Left lobe of liver (tissue), 2 donors: ENCODE measurements at places on chromosomes 5 and 9.

- no peak for DNase-seq
These were observed 615 bp downstream of the ATG10 start for GRCh38 chr5:81972492-81972783.

- DNase-seq: no peak
These were observed 20.1 kb downstream of the DIAPH1 start for GRCh38 chr5:141598391-141599345.

DNA sequence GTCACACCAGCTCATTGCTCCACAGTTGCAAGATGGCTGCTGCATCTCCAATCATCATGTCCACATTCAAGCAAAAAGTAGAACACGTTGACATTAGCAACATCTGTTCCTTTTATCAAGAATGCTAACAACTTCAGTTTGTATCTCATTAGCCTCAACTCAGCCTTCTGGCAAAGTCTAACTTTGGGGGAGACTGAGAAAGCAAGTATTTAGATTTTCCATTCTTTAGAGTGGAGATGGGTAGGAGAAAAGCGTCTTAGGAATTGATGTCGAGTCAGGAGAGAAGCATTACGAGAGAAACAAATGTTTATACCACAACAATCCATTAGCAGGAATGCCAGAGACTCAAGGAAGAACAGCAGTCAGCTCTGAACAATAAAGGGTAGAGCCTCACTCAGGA lies 446.3 kb downstream of the ENC1 start:
- DNase-seq: no peak

DNA sequence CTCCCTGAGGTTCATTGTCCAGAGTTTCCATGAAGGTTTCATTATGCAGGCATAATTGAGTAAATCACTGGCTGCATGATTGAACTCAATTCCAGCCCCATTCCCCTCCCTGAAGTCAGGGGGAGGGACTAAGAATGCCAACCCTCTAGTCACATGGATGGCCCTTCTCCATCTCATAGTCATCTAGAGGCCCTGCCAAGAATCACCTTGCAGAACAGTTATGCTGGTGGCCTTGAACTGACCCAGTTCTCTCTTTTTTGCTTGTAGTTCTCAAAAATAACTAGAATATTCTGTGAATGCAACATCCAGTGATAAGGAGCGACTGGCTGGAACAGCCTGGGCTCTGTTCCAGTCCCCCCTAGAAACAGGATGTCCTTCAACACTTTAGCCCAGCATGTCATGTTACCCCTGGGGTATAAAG lies 31.7 kb downstream of the SLC35A4 start:
- peak; percentile 86 for DNase-seq

DNA sequence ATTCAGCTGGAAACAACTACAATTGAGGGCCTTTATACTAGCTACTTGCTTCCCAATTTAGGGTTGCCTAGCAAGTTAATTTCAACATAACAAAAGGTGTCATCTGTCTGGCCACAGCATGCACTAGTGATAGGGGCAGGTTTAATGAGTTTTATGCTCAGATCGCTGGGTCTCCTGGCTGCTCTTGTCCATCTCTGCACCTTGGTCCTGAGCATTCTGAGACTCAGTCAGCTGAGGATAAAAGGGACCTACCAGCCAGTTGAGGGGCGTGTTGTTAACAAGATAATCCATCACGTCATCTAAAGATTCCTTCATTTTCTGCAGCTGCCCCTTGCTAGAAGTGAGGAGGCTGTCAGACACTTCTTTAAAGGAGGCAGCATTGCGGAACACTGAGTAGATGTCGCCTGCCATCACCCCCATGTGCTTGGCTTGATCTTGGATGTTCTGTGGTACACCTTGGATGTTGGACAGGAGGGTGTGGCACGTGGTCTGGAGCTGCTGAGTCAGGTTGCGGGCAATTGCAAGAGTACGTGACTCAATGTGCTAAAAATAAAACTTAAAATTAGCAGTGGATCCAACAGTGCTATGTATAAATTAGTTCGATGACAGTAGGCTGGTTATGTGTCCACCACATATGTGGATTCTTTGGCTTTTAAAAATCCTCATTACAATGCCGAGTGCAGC lies 11.0 kb downstream of the PLIN2 start:
- DNase-seq: no peak

- DNase-seq: no peak
These were observed 17.4 kb downstream of the ABITRAM start for GRCh38 chr9:108951578-108951977.

GRCh38 chr9:21554813-21555212 lies 72.7 kb upstream of the IFNE start:
- no peak for DNase-seq
